ENCODE measurements at places on chromosomes 5 and 9.

DNA sequence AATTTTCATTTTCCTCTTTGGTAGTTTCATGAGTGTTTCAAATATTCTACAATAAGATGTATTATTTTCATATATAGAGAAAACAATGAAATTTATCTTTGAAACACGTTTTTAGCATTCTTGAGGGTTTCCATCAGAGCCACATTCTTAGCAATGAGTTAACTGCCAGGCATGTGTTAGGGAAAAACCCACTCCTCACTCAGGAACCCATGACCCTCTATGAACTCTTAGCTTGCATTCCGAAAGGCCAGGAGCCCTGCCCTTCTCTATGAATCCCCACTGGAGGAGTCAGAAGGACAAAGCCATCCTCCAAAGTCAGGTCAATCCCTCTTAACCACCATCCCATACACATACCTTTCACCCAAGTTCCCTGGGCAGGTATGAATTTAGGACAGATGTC is 57.5 kb downstream of the ADAMTS12 start:
- no peak for DNase-seq

GRCh38 chr9:6034954-6035353 is 19.5 kb upstream of the RANBP6 start:
- DNase-seq: no peak

DNA sequence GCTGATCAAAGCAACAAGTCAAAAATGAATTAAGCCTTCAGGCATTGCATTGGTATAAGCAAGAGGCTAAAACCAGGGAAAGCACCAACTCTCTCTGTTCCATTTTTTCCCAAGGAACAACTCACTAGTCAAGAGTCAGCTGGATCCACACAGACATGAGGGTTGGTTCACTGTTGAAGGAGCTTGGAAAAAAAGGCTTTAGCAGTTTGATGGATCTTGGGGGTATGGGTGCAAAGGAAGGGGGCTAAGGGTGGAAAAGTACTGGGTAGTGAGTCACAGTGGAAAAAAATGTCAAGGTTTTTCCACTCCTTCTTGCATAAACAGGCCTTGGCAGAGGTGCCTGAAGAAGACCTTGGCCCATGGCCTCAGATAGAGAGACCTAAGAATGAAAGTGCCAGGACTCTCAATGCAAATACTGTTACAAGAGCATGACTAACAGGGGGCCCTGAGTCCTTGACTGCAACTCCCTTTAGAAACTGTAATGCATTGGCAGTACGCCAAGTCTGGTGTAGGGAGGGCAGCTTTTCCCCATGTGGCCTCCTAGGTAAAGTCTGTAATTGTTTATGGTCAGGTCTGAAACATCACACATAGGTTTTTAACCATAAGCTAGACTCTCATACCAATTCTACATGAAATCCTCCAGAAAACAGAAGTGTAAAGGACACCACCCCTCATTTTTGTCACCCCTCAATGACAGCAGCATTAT is 23.7 kb downstream of the ACTL7A start:
- peak; percentile 35 for DNase-seq

GRCh38 chr5:76715486-76715735 is 515 bp upstream of the F2R start:
- no peak for DNase-seq

DNA sequence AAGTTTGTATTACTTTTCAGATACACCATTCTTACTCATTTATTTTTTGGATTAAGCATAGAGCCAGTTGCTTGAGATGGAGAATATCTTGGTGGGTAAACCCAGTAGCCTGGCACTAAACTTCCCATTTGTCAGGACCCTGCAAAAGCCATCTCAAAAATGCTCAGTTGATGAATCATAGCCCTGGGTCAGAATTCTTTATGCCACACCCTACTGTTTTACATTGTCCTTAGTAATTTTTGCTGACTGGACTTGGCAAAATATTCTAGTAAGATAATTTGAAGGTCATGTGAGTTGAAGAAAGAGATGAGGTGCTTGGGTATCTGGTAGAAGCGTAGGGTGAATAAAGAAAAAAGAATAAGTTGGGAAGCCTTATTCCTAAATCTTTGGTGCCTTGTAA is 50.7 kb downstream of the C7 start:
- no peak for DNase-seq

GRCh38 chr5:96148376-96148775 is 186.7 kb upstream of the ELL2 start:
- no peak for DNase-seq

DNA sequence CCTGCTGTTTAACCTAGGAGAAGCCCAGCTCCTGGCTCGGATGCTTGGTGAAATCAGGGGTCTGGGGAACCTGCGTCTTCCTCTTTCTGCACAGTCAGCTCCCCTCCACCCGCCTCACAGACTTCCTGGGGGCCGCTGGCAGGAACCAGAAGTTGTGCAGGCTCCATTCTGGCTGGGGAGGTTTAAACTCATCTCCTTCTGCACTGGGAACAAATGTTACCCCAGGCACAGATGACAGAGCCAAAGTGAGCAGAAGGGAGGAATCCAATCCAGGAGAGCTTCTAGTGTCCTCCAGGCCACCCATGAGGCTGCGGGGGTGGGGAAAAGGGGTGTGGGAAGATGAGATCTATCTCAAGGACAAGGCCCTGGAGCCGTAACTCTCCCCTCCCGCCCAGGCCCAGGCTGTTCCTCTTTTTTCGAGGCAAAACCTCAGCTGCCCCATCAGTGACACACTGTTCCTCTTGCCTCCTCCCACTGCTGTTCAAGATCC is 31.2 kb downstream of the KCNMB1 start:
- DNase-seq: no peak

GRCh38 chr9:93020771-93021670 is 37.5 kb upstream of the SUSD3 start:
- no peak for DNase-seq

- no peak for DNase-seq
Observed at GRCh38 chr5:17831279-17831678, 197.0 kb downstream of the TAF11L14 start.

DNA sequence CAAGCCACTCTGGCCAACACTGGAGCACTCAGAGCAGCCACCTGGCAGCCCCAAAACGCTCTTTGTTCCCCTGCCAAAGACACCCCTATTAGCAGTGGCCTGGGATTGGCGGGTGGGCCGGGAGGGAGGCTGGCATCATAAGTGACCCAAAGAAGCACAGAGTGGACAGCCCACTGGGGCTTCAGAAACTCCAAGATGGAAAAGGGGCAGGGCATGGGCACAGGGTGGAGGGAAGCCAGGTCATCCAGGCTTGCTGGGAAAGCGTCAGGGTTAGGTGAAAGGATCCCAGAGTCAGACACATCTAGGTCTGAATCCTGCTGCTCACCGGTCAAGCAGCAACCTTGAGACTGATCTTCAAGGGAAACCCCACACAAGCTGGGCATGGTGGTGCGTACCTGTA is 14.8 kb downstream of the EEIG1 start:
- DNase-seq: no peak

GRCh38 chr5:96896276-96896675 is 20.0 kb downstream of the ERAP2 start:
- DNase-seq: no peak

All from foreskin melanocyte (primary cell).